CD8-positive, alpha-beta memory T cell (primary cell): ENCODE measurements at places on chromosomes 4 and X.

- no peak for DNase-seq
These were observed 674 bp downstream of the SH3D19 start for GRCh38 chr4:151324752-151325110.

DNA sequence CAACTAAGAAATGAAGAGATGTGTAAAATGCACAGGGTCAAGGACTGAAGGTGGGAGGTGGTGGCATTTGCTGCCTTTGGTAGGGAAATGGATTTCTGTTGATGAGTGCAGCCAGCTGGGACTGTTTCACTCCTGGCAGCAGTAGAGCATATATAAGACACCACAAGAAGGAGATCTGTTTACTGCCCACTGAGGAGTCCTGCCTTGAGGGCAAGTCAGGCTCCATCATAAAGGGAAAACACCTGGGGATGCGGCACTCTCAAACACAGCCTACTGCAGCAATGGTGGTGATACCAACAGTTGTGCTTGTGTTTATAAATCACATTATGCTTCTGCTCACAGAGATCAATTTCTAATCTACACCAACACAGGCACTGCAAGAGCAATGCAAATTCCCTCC, 222.1 kb downstream of the TACR3 start:
- no peak for DNase-seq

DNA sequence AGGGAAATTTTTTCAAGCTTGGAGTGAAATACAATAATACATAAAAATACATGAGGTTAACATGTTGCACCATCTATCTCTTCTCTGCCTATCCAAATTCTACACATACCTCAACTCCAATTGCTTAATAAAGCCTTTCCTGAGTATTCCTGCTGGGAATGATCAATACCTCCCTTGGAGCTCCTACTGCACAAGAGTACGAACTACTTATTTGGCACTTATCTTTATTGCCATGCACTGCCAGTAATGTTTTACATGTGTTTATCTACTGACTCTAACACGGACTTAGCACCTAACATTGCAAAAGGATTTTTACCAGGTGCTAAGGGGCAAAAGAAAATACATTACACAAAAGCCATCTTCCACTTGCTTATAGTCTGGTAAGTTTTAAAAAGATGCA, 80.2 kb downstream of the ADGRA3 start:
- DNase-seq, result no peak

- no peak for DNase-seq
These were observed 326.9 kb downstream of the NAF1 start for GRCh38 chr4:162839814-162840213.

DNA sequence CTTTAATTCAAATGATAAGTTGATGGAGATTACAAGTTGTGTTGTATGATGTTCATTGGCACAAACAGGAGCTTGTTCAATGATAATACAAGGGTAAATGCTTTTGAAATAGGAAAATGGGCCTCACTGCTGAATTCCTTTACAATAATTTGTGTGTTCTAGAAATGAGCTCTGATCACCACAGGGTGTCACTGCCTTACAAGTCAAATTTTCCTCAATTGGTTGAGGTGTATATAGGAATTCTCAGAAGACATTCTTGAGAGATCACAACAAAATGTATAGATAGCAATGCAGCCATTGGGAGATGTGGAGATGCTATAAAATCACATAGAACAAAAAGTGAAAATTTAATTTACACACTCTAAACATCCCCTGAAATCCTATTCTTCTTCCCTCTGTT, 49.6 kb downstream of the KLF8 start:
- DNase-seq, result no peak

- DNase-seq, result no peak
These were observed 190.9 kb upstream of the TAPT1 start for GRCh38 chr4:16417198-16417597.

DNA sequence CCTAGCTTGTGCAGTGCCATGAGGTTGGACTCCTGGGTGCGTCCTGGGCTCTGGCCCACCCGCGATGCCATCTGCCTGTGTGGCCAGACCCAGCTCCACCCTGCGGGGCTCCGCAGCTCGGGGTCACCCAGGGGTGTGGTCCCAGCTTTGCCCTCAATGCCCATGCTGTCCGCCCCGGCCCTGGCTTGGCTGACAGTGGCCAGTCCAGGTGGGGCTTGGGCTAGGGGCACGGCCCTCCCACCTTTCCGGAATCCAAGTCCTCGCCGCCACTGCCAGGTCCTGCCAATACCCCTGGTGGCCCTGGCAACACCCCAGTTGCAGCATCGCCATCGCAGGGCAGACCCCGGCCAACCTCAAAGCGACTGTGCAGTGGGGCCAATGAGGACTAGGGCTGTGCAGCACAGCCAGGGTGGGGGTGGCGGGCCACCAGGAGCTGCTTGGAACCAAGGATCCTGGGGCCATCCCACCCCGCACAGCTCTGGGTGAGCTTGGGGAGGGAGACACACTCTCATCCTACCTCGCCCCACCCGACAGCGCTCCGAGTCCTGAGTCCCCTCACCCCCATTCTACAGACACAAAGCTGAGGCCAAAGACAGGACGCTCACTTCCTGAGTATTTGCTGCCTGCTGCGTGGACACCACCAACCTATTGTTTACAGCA, 80.9 kb downstream of the ZNF718 start:
- no peak for DNase-seq

- DNase-seq, result no peak
These were observed 10.7 kb upstream of the EPGN start for GRCh38 chr4:74297539-74297938.

- no peak for DNase-seq
These were observed 290.7 kb upstream of the TENM3 start for GRCh38 chr4:181952478-181952877.

DNA sequence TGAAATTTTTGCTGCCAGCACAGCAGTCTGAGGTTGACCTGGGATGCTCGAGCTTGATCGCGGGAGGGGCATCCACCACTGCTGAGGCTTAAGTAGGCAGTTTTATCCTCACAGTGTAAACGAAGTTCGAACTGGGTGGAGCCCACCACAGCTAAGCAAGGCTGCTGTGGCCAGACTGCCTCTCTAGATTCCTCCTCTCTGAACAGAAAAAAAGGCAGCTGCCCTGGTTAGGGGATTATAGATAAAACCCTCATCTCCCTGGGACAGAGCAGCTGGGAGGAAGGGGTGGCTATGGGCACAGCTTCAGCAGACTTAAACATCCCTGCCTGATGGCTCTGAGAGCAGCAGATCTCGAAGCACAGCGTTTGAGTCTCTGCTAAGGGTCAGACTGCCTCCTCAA, 314.6 kb downstream of the STPG2 start:
- no peak for DNase-seq

DNA sequence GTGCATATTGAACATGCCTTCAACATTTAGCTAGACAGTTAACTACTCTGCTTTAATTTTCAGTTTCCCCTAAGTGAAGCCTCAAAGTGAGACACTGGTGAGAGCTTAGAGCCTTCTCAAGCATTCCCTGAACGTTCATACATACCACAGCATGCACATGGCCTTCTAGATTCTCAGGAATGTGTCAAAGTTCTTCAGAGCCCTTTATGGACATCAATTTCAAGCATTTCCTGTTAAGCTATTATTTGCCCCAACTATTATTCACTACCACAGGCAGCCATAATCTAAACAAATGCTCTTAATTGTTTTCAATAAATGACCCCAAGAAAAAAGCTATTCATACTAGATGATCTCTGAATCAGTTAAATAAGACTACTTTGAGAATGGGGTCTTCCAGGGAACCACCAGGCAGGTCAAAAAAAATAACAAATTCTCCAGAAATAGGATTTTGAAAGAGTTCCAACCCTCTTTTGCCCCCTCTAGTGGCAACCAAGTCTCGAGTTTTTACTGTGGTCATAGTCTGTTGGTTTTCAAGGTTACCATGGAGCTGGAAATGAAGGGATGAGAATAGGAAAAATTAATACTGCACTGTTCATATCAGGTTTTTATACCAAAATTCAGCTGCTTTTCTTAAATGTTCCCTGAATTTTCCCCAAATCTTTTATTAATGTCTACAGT, 235.4 kb downstream of the RAB28 start:
- no peak for DNase-seq

- no peak for DNase-seq
These were observed 959.0 kb downstream of the FAT4 start for GRCh38 chr4:126273746-126274145.

GRCh38 chrX:13258725-13259124, 61.1 kb downstream of the ATXN3L start:
- DNase-seq, result no peak

DNA sequence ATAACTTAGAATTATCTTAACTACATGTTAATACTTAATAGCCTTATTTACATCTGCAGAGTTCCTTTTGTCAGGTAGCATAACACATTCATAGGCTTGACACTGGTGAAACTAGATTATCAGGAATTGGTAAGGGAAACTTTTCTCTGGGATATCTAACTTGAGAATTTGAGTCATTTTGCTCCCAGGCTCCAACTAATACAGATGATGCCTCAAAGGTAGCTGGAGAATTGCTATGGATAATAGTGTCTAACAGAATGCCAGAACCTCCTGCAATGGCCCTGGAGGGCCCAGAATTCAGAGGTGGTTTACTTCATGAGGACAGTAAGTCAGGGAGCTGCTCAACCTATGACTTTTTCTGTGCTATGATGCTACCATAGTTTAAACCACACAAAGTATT, 13.9 kb upstream of the TMPRSS11D start:
- no peak for DNase-seq

DNA sequence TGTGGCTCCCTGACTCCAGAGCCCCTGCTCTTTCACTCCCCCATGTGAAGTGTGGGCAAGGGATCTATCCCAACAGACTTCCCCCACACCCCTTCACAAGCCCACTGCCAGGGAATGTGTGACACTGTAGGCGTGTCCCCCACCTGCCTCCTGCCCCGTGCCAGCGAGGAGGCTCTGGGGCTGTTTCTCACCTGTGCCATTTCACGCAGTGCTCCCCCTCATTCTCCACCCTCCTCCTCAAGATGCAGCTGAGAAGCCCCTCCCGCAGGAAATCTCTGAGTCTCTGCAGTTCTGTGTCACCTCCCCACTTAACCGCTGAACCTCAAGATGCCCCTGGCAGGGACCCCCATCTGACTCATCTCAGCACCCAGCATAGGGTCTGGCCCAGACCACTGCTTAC, 5.4 kb downstream of the MAN2B2 start:
- no peak for DNase-seq

DNA sequence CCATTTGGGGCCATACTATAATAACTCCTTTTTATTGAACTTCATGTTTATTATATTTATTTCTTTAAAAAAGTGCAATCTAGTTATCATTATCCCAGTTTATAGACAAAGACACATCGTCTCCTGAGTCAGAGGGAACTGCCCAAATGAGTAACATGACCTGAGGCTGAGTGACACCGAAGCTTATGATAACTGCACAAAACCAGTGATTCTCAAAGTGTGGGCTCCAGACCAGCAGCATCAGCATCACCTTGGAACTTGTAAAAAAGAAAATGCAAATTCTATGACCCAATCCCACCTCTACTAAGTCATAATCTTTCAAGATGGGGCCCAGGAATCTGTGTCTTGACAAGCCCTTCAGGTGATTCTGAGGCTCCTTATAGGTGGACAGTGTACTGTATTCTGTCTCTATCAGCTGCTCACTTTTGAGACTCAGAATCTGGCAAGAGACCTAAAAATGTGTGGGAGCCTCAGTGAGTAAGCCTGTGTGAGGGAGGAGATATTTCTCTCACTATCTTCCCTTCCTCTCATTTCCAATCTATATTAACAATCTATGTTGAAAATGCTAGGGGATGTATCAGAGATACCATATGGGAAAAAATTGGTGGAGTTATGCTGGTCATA, 147.0 kb downstream of the PACRGL start:
- no peak for DNase-seq

GRCh38 chr4:2598511-2599303, 62.3 kb downstream of the FAM193A start:
- no peak for DNase-seq

GRCh38 chrX:19887911-19888879, 795 bp upstream of the SH3KBP1 start:
- DNase-seq, result peak; percentile 55

- no peak for DNase-seq
These were observed 29.3 kb downstream of the ZNF827 start for GRCh38 chr4:145909281-145909715.

GRCh38 chrX:104347860-104348259, 93.1 kb upstream of the ESX1 start:
- no peak for DNase-seq

GRCh38 chr4:110164251-110164650, 34.2 kb downstream of the ELOVL6 start:
- no peak for DNase-seq

GRCh38 chr4:154616731-154617130, 4.3 kb upstream of the FGG start:
- DNase-seq, result no peak

GRCh38 chrX:56385336-56385735, 153.2 kb downstream of the KLF8 start:
- DNase-seq, result peak; percentile 48

GRCh38 chr4:6889736-6890324, 19.8 kb upstream of the TBC1D14 start:
- no peak for DNase-seq

DNA sequence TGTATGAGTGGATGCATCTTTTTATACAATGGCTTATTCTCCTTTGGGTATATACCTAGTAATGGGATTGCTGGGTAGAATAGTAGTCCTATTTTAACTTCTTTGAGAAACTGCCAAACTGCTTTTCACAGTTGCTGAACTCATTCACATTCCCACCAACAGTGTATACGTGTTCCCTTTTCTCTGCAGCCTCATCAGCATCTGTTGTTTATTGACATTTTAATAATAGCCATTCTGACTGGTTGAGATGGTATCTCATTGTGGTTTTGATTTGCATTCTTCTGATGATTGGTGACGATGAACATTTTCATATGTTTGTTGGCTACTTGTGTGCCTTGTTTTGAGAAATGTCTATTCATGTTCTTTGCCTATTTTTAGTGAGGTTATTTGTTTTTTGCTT, 687.0 kb upstream of the EPHA5 start:
- DNase-seq, result no peak

- no peak for DNase-seq
These were observed 841 bp downstream of the MTNR1A start for GRCh38 chr4:186554539-186554913.

DNA sequence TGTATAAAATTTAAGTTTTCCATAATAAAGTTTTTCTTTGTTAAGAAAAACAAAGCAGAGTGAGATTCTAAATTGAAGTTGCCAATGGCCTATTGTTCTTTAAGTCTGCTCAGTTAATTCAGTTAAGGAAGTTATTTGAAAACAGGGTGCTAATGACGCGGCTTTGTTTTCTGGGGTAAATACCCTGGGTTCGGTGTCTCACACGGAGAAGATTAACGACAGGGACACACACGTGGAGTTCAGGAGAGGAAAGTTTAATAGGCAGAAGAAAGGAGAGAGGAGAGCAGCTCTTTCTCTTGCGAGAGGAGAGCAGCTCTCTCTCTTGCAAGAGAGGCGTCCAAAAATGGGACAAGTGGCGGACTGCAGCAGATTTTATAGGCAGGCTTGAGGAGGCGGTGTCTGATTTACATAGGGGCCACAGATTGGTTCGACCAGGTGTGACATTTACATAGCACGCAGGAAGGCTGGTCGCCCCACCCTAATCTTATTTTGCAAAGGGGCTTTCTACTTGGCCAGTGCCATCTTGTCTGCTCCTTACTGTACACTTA, 9.6 kb downstream of the CA5B start:
- DNase-seq, result no peak

GRCh38 chr4:37689353-37690095, 3.3 kb upstream of the RELL1 start:
- no peak for DNase-seq
